ENCODE measurements at places on chromosomes 6 and 20. TPM values are rescaled to one million over a fixed set of nuclear protein-coding genes. Genes with fewer than 3 reads are reported as not detected.

Gene FOXO3
- total RNA-seq: 17.4 TPM

Gene MMP24
- 0.38 TPM for total RNA-seq

Gene PSMB8
- total RNA-seq: 67.2 TPM

Gene GNRH2
- total RNA-seq: not detected

Gene PPP1R14C
- not detected for total RNA-seq

Gene CBFA2T2
- total RNA-seq: 6.1 TPM

Gene TSPO2
- not detected for total RNA-seq

Gene ESR1
- total RNA-seq: not detected

Gene F13A1
- total RNA-seq: not detected

Gene FUCA2
- total RNA-seq: 29.5 TPM

Gene MCCD1
- not detected for total RNA-seq

Gene PROKR2
- not detected for total RNA-seq

Gene RIPPLY2
- 0.19 TPM for total RNA-seq

Gene SPAG4
- 7.4 TPM for total RNA-seq

Gene ADGRF4
- total RNA-seq: not detected
